ENCODE measurements at places on chromosomes 16 and 17. TPM values are rescaled to one million over a fixed set of nuclear protein-coding genes. Genes with fewer than 3 reads are reported as not detected.
A peak's percentile ranks its signal among the peaks of the same experiment; 100 is the strongest.

Gene TMIGD1
- total RNA-seq: not detected

Gene CRHR1
- total RNA-seq: not detected

Gene MOSMO
- 10.9 TPM for total RNA-seq

Gene TMC7
- total RNA-seq: 0.63 TPM

Gene DUS1L
- total RNA-seq: 33.3 TPM

Gene PRSS36
- total RNA-seq: 1.9 TPM

Gene HOXB1
- total RNA-seq: not detected

Gene SSH2
- 36.8 TPM for total RNA-seq

GRCh38 chr16:7615565-7615964 is 282.9 kb downstream of the RBFOX1 start:
- no peak for DNase-seq

GRCh38 chr16:88370365-88370764 is 12.4 kb upstream of the ZNF469 start:
- no peak for DNase-seq

DNA sequence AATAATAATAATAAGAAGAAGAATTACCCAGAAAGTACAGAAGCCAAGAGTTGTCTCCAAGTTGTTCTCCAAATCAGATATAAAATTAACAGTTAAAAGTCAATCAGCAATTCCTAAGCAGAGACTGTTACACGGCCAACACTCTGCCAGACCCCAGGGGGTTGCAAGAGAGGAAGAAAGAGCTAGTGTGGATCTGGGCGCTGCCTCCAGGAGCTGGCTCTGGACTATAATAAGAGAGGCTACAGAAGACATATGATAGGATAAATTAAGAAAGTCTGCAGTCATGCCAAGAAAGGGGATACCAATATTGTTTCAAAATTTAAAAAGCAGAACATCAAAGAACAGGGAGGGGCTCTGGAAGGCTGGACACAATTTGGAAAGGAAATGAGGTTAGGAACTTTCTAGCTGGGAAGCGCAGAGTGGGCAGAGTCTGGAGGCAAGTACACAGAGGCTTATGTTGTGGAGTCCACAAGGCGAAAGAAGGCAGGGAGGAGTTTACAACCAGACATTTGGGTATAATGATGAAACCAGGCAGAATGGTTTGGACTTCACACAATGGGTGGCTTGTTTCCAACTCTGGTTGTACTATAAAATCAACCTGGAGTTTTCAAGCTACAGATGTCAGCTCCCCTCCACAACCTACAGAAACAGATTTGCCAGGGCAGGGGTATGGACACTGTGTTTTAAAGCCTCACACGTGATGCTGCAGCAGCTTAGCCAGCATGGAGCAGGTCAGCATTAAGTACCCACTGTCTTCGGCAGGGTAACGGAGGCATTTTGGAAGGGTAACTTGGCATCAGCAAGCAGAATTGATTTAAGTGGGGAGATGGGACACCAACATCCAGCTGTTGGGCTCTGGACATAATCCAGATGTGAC is 49.4 kb downstream of the SLC39A11 start:
- DNase-seq: no peak

DNA sequence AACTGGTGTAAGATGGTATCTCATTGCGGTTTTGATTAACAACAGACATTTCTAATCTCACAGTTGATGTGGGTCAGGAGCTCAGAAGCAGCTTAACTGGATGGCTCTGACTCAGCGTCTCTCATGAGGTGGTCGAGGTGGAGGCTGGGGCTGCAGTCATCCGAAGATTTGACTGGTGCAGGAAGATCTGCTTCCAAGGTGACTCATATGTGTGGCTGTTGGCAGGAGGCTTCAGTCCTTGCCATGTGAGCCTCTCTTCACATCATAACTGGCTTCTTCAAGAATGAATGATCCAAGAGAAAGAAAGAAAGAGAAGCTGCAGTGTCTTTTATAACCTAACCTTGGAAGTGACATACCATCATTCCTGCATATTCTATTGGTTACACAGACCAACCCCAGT is 376.1 kb downstream of the SEC14L1 start:
- DNase-seq: no peak

GRCh38 chr16:49505556-49505955 is 132.0 kb downstream of the C16orf78 start:
- DNase-seq: no peak

- no peak for DNase-seq
Measured at GRCh38 chr16:47779201-47780016, 318.3 kb downstream of the PHKB start.

DNA sequence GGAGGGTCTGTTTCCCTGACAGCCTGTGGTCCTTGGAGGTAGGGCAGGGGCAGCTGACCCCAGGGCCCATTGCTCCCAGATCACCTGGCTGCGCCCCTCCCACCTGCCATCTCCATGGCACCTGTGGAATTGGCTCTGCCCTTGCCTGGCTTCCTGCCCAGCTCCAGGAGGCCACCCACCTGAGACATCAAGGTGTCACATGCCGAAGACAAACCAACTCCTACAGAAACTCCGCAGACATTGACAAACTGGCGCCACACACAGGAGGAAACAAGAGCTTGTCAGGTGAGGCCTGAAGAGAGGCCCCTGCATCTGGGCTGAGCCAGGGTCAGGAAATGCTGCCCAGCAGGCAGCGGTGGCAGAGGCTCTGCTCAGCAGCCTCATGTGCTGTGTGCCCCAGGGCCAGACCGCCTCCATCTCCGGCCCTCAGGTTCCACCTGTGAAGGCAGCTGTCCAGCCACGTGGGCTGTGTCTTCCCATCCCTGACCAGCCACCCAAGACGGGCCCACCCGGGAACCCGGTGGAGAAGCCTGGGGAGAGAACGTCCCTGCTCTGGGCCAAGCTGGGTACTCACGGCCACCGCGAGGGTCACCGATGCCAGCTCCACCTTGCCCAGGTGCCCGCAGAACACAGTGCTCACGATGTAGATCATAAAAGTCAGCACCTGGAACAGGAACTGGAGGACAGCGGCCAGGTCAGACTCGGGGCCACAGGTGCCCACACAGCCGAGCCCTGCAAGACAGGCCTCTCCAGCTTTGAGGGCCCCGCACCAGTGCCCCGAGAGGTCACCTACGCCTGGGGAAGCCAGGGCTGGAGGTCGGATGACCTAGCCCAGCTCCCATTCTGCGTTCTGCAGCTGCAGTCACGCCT is 1.6 kb downstream of the SLC47A2 start:
- no peak for DNase-seq

- no peak for DNase-seq
Measured at GRCh38 chr16:4601864-4602186, 12.9 kb downstream of the UBALD1 start.

DNA sequence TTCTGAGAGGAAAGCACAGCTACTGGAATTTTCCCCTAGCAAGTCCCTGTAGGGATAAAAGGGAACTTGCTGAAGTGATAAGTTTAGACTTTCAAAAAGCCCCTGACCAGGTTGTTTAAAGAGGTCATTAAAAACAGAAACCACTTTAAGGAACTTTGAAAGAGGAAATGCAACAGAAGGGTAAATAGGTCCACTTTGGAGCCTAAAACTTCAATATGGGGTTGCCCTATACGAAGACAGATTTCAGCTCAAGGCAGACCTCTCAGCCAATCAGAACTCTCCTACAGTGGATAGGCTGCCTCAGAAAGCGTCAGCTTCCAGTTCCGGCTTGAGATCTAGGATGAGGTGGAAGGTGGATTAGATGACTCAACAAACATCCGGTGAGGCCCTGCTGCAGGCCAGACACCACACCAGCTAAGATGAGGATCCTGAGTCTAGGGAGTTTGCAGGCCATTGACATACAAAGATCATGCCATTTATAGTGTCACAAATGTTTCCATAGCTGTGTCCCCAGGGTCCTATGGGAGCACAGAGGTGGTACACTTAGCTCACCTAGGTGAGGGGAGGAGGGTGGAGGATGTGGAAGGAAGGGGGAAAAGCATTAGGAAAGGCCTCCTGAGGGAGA is 7.9 kb upstream of the MFSD6L start:
- DNase-seq: no peak

GRCh38 chr16:88062341-88063210 is 111.3 kb downstream of the BANP start:
- DNase-seq: peak; percentile 85

DNA sequence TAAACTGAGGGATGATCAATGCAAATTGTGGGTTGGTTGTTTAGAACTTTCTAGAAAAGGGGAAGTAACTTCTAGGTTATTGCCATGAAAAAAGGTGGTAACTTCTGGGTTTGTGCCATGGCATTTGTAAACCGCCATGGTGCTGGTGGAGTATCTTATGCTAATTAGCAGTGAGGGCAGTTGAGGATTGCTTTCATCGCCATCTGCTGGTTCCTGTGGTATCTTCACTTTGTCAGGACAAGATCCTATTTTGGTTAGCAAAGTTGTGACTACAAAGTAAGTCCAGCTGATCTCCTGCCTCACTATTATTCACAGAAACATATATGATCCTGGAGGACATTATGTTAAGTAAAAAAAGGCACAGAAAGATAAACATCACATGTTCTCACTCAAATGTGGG is 1332.3 kb downstream of the CDH11 start:
- DNase-seq: no peak

All from right atrium auricular region (tissue), 2 donors.